ENCODE measurements at places on chromosomes 3 and 15.

DNA sequence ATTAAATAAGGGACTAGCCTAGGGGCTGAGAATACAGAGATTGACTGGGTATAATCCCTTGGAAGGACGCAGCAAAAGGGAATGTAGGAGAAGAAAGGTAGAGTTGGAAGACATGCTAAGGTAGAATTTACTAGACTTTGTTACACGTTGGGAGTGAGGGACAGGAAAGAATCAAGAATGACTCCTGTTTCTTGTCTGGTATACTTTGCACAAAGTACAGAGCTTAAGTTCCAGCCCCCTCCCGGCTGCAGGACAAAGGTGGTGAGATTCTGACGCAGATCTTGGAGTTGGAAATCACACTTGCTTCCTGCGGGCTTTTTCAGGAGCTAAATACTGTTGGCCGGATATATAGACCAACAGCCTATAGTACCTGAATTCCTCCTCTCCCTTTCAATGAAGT is 895 bp downstream of the HYKK start:
- no peak for DNase-seq

DNA sequence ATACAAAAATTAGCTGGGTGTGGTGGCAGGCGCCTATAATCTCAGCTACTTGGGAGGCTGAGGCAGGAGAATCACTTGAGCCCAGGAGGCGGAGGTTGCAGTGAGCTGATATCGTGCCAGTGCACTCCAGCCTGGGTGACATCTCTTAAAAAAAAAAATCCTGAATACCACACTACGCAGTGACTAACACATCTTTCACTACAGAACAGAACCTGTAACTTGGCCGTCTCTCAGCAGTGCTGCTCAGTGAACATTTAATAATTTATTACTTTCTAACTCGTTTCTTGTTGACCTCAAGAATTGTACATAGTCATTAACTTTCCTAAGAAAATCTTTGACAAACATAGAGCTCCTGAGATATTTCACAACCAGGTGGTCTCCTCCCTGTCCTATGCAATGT is 3.8 kb downstream of the GREM1 start:
- no peak for DNase-seq

GRCh38 chr3:185981621-185982020 is 43.8 kb upstream of the TRA2B start:
- no peak for DNase-seq

DNA sequence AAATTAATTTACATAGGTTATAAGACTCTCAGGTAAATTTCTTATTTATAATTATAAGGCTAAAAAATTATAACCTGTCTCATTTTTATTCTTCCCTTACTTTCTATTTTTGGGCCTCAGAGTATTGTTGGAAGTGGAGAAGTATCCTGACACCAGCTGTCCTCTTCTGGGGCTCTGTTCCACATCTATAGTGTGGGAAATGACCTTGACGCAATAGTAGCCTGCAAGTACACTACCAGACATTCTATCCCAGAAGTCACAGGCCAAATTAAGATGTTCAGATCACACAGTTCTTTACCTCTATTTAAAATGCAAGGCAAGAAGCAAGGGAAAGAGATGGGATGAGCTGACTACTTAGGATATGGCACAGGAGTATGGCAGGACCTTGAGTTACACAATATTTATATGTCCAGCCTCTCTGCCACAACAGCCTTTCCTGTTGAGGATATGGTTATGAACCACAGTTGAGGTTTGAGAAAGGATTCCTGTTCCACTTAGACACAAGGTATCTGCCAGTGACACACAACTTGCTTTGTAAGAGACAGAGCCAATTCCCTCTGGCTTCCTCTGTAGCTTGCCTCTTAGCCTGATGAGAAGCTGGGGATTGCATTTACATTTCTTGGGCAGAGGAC is 158.0 kb upstream of the IL12A start:
- no peak for DNase-seq

DNA sequence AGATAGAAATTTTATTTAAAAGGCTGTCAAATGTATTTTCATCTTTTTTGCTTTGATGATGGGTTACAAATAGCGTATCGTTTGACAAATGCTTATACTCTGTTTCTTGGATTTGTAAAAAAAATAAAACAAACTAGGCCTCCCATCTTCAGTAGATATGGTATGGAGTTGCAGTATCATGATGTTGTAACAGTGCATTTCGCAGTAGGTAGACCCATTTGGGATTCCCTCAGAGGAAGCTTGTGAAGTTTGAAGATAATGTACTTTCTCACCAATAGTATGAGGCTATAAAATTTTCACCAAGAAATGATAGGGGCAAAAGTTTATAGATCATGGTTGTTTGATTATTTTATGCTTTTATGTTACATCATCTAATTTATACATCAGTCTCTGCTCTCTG is 10.8 kb downstream of the MBNL1 start:
- DNase-seq = no peak

DNA sequence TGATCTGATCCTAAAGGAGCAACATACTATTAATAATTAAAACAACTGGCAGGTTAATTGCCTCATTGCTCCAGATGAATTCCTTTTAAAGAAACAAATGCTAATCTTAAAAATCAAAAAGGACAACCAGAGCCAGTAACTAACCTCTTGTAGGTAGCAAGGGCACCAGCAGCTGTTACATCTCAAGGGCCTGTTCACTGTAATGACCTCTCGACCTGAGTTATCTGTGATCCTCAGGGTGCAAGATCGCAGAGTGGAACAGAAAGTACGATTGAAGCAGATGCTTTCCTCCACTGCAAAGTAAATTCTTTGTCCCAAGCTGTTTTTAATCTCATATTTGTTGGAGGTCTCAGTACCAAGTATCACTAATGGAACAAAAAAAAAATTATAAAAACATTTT is 11.4 kb downstream of the PLSCR5 start:
- DNase-seq = no peak

- DNase-seq = peak; percentile 61
Observed at GRCh38 chr3:127694467-127695215, 21.9 kb downstream of the ABTB1 start.

DNA sequence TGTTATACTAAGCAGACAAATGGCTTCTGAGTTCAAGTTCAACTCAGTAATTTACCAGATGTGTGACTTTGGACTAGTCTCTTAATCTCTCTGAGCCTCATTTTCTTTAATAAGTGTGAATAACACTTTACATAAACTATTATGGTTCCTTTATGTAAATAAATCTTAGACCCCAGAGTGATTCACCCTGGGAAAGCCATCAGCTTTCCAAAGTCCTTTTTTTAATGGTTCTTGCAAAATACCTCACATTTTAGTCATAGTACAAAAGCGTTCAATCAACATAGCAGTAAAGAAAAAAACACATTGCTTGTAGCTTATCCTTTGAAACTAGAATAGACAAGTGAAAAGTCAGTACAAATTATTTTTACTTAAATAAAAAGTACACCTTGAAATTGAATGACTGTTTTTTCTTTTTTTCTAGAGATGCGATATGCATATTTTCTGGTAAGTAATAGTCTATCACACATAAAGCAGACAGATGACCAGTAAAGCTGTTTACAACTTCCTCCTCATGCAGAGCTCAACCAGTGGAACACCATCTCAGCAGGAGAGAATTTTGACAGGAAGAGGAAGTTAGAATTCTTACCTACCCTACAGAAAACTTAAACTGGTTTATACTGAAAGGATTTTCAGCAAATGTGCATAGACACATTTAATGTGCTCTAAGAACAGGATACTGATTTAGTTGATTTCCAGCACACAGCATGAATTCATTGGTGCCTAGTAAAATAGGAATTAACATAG is 123.0 kb upstream of the AGBL1 start:
- DNase-seq = no peak

GRCh38 chr15:101054116-101054515 is 135.0 kb downstream of the LRRK1 start:
- DNase-seq = no peak

GRCh38 chr15:44327578-44327977 is 39.1 kb downstream of the GOLM2 start:
- DNase-seq = no peak

DNA sequence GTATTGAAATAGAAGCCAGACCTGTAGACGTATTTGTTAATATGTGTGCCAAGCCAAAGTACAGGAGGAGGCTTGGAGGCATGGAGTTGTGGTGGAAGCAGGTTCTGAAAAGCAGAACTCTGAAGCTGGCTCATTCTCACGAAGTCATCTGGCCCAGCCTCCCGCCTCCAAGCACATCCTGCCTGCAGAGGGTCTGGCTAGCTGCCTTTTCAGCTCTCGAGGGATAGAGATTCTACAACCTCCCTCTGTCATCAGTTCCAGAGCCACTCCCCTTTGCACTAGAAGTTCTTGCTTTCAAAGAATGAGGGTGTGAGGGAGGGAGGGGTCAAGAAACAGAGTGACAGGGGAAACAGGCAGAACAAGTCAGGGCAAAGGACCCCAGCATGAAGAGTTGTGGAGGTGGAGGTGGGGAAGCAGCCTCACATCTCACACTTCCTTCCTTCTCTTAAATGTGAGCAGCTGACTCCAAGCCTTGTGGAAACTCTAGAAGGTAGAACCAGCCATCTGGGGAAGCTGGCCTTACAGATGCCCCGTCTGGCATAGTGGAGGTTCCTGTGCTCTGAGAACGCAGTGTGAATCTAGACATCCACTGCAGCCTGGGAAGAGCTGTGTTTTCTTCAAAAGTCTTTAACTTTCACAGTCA is 95.3 kb downstream of the SLC49A4 start:
- no peak for DNase-seq

- no peak for DNase-seq
Observed at GRCh38 chr3:62553811-62554210, 180.5 kb upstream of the FEZF2 start.

- no peak for DNase-seq
Observed at GRCh38 chr3:180175572-180175971, 138.8 kb upstream of the PEX5L start.

- DNase-seq = no peak
Observed at GRCh38 chr15:77224352-77224751, 153.4 kb upstream of the TSPAN3 start.

DNA sequence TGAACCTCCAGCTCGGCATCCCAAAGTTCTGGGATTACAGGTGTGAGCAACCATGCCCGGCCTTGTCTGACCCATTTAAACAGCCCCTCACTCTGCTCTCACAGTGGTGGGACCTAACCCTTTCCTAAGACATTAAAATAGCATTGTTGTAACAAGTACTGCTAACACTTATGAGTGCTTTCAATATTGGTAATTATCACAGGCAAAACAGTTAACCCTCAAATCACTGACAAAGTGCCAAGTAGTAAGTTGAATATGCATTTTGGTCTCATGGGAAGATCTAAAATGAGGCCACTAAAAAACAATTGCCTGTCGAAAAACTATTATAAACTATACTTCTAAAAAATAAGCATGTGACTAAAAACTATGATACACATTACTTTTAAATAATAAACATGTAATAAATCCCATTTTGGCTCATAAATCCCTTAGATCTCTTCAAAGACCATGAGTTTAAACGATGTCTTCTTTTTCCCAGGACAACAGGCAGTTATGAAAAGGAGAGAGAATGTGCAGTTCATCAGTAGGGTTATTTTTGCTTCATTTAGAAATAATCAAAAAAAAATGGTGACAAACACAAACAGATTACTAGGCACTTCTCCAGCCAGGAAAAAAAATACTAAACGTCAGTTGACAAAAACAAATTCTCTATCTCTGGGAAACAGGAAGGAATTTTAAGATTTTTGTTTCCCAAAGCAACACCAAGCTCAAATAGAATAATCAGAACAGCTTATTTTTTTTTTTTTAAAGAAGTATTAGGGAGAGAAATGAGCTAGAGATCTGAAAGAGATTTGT is 95.4 kb downstream of the RFTN1 start:
- DNase-seq = no peak

DNA sequence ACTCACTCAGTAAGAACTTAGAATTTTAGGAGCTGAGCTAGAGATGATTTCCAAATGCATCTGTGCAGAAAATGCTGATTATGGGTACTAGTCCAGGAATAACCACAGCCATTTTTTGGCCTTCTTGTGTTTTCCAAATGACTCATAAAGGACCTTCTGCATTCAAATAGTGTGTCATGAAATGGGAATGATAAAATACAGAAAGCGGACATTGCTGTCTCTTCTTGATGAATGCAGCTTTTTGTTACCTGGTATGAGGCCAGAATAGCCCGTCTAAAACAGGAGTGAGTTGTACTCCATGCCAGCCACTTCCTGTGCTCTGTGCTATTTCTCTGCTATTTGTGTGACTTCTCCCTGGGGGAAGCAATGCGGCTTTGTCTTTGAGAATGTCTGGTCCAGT is 20.5 kb upstream of the FRMD5 start:
- no peak for DNase-seq

DNA sequence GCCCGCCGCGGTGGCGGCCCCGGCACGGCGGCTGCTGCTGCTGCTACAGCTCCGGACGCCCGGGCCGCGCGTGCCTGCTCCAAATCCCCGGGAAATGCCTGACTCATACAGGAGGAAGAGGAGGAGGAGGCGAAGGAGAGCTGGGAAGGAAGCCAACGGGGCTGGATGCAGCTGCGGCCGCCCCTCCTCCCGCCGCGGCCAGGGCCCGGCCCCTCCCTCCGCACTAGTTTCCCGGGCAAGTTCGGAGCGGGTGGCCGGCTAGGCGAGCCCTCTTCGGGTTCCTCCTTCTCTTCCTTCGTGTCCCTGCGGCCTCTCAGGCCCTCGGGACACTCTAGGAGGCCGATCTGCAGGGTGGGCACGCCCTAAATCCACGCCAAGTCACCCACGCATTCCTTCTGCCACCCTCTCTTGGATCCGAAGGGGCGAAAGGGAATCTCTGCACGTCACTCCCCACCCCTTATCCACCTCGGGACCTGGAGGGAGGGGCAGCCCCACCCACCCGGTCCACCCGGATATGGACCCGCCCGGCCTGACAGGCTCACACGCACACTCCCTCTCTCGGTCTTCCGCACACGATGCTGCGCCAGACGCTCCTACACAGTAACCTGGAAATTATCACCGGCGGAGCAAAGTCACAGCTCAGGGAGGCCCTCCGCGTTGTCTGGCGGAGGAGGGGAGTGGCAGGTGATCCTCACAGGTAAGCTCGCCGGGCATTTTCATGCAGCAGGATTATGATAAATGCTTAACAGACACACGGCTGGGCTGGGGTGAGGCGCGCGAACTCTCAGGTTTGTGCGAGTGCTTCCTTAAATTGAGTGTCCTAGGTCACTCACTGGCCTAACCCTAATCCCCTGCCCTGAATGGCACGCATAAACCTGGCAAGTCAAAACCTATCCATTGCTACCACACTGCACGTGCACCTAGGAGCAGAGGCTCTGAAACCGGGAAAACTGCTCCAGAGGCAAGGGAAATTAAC is at the start of the genes OSBPL10 and ZNF860:
Gene OSBPL10, minus strand, starts transcription at position 57 of the 976 bp plus-strand sequence. CDS start 83 bp downstream, outside the sequence.
Gene ZNF860, plus strand, starts transcription at position 545 of the 976 bp plus-strand sequence. CDS start 7,330 bp downstream, outside the sequence.
- DNase-seq = no peak

GRCh38 chr3:174409086-174409743 is 449.9 kb upstream of the NAALADL2 start:
- DNase-seq = no peak
